CD8-positive, alpha-beta T cell (primary cell): ENCODE measurements at places on chromosomes 12 and 14.

- DNase-seq, result peak; percentile 82
These were observed 14.0 kb upstream of the RACGAP1 start for GRCh38 chr12:50039151-50039835.

GRCh38 chr12:124493809-124494750, 73.3 kb downstream of the NCOR2 start:
- DNase-seq, result no peak

DNA sequence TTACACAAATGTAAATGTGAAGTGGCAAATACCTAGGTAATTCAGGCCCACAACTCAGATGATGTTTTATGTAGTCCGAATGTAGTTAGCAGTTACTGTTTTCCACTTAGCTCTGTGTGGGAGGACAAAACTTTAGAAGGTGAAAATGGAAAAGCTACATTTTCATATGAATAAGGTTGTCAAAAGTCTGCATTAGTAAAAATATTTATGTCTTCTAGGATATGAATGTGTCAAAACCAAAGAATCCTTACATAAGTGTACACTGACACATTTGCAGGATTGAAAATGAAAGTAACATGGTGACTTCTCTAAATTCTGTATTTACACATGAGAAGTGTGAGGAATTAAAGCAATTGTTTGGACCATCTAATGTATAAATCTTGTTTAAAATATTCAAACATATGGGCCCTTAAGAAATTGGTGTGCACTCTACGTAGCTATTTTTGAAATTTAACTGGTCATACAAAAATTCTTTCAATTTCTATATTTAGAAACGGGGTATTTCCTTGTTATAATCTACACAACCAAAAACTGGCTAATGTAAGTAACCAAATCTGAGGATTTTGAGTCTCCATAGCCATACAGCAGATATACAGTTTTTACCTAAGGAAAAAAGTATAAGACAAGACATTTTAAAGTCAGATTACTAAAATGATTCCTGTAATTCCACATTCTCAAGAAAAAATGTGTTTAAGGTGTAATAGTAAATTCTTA, 5.4 kb downstream of the CDKN1B start:
- DNase-seq, result no peak

- DNase-seq, result no peak
These were observed 35.7 kb upstream of the GTF2A1 start for GRCh38 chr14:81256289-81256960.

DNA sequence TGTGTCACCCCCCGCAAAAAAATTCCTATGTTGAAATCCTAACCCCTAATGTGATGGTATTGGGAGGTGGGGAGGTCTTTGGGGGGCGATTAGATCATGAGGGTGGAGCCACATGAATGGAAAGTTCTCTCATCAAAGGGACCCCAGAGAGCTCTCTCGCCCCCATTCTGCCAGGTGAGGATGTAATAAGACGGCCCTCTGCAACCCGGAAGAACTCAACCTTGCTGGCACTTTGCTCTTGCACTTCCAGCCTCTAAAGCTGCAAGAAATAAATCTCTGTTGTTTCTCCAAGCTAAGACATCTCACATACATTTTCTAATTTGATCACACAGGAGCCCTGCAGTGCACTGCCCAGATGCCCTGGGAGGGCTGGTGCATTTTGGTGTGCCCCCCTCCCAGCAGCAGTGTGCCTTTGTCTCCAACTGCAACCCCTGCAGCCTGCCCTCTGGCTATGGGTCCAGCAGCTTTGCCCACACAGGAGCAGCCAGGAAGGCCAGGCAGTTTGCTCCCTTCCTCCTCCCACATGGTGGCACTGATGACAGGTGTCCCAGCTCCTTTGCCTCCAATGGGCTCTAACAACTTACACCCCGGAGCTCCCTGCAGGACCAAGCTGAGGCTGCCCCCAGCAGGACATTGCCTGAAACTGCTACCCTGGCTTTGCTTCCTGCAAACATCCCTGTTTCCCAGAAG, 59.3 kb downstream of the C14orf132 start:
- DNase-seq, result no peak

DNA sequence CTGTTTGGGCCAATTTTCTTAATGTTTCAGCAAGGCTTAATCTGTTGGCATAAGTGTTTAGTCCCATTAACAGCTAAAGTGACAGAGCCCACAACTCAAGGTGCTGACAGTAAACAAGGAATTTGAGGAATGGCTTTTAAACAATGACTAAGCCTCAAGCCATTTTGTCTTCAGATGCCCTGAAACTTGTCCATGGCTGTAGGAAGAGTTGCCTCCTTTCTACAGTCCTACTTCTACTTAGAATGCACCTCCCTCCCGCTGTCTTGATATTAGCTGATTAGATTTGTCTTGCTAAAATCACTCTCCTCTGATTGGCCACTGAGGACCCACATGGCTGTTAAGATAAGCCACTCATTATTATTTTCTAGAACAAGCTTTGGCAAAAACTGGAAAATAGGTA, 188.4 kb upstream of the OTX2 start:
- no peak for DNase-seq

DNA sequence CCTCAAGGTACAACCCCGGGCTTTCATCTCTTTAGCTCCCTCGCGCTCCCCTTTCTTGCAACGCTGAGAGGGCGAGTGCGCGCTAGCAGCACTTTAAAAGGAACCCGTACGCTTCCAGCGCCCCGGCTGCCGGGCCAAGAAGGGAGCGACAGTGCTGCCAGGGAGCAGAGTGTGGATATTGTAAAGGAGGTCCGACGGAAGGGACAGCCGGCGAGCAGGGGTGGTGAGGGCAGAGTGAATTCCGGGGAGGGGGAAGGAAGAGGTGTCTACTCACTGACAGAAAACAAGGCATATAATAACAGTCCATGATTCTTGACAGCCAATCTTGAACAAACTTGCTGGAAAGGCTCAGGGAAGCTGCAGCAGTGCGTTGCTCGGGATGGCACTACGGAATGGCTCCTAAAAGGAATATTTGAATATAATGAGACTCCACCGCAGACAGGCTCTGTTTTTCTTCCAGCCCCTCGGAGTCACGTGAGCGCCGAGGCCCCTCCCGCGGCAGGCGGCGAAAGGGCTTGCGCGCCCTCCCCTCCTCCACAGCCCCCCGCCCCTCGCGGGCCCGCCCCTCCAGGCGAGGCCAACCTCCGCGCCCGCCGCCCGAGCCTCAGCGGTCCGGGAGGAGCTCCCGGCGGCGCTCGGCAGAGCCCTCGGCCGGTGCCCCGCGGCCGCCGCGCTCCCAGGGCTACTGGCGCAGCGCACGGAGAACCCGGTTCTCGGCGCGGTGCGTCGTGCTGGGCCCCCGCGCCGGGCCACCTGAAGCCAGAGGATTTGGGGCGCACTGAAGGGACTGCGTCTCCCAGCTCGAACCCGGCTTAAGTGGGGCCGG, 3.4 kb downstream of the BMP4 start:
- no peak for DNase-seq

GRCh38 chr14:104680056-104680805, 9.2 kb upstream of the INF2 start:
- DNase-seq, result no peak

DNA sequence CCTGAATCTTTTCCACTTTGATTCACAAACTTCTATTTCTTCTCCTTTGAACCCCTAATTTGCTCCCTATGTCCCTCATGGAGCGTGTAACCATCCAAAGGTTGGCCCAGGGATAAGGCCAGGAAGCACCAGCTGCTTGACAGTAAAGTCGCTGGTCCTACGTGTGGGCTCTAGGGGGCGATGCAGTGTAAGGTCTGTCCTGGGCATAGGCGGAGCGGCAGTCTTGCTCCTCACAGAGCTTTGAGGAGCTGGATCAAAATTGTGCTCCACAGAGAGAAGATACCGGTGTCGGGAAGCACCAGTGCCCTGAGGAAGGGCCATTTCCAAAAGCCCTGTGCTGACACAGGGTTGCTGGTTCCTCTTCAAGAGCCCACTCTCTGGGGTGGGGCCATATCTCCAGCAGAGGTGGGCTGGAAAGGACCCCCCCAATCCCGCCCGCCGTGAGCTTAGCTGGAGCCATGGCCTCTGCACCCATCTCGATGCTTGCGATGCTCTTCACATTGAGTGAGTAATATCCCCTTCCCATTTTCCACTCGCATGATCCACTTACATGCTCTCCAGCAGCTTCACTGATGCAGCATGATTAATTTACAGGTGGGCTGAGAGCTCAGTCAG, 49.9 kb upstream of the OR4E1 start:
- DNase-seq, result no peak

DNA sequence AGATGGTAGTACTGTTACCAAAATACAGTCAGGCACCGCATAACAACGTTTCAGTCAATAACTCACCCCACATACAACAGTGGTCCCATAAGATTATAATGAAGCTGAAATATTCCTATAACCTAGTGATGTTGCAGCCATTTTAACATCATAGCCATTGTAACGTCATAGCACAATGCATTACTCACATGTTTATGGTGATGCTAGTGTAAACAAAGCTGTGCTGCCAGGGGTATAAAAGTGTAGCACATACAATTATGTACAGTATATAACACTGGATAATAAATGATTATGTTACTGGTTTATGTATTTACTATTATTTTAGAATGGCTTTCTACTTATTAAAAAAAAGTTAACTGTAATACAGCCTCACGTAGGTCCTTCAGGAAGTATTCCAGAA, 37.0 kb downstream of the GPR137C start:
- DNase-seq, result no peak

GRCh38 chr12:2439332-2440100, 355.3 kb upstream of the FKBP4 start:
- DNase-seq, result no peak

DNA sequence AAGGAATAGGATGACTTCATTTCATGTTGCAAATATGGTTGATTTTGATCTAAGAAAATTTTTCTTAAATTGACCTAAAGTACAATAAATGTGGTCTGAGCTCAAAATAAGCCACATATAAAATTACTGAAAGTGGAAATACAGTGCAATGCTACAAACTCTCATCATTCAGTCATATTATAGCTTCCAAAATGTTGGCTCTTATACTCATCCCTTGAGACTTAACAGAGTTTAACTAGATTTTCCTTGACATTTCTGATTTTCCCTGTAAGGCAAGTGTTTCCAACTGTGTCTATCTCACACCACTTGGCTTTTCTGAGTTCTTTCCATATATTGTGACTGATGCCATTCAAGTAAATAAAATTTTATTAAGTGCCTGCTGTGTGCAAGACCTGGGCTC, 123.7 kb upstream of the NTF3 start:
- DNase-seq, result no peak

- DNase-seq, result no peak
These were observed 691.4 kb upstream of the TBX3 start for GRCh38 chr12:115375186-115375991.

GRCh38 chr14:83053022-83053710, 1519.5 kb upstream of the SEL1L start:
- DNase-seq, result no peak

- DNase-seq, result no peak
These were observed 900.9 kb downstream of the FLRT2 start for GRCh38 chr14:86430853-86431252.

GRCh38 chr14:55913324-55914025, 204.7 kb upstream of the PELI2 start:
- DNase-seq, result no peak

DNA sequence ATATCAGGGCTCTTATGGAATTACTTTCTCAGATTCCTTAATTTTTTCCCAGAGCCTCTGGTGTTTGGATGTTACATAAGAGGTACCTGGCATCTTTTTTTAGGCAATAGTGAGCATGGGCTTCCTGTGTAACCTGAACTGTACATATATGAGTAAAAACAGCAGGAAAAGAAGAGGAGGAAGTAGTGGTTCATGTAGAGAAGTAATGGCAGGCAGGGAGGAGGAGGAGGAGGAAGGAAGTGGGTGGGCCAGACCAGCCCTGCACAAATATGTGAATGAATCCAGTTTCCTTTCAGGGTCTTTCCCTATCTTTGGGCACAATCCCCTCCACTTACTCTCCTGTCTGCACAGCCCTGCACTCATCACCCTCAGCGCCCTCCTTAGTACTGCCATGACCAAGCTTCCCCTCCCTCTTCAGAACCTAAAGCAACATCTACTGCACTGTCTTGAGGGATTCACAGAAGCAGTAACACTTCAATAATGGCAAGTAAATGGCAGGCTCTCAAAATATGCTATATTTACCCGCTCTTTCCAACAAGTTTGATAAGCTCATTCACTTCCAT, 40.9 kb upstream of the GSG1 start:
- DNase-seq, result no peak

DNA sequence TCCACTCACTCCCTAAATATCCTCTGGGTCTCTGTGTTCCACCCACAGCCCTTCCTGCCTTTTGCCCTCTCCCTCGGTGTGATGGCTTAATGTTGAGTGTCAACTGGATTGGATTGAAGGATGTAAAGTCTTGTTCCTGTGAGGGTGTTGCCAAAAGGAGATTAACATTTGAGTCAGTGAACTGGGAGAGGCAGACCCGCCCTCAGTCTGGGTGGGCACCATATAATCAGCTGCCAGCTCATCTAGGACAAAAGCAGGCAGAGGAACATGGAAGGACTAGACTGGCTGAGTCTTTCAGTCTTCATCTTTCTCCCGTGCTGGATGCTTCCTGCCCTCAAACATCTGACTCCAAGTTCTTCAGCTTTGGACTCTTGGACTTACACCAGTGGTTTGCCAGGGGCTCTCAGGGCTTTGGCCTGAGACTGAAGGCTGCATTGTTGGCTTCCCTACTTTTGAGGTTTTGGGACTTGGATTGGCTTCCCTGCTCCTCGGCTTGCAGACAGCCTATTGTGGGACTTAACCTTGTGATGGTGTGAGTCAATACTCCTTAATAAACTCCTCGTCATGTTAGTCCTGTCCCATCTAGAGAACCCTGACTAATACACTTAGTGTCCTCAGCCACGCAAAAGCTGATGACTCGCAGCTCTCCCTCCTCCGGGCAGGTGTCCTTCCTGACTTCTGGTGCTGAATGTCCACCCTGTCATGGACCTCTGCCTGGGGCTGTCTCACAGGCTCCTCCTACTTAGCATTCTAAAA, 5.9 kb downstream of the DGLUCY start:
- DNase-seq, result no peak

DNA sequence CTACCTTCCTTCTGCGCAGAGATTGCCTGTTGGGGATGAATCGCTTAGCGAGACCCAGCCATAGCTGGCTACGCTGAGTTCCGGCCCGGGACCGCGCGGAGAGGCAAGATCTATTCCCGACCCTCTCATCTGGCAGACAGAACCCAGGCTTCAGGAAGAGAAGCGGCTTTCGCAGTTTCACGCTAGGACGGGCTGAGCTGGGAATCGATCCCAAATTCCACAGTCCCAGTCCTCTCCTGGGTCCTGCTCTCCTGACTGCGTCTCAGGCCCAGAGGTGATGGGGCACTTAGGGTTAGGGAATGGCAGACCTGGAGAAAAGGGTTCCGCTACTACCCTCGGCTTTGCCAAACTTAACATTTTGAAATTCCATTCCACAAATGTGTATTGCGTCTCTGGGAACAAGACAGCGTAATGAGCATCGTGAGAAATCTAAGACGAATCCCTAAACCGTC, 2.8 kb downstream of the PTPN21 start:
- DNase-seq, result no peak

DNA sequence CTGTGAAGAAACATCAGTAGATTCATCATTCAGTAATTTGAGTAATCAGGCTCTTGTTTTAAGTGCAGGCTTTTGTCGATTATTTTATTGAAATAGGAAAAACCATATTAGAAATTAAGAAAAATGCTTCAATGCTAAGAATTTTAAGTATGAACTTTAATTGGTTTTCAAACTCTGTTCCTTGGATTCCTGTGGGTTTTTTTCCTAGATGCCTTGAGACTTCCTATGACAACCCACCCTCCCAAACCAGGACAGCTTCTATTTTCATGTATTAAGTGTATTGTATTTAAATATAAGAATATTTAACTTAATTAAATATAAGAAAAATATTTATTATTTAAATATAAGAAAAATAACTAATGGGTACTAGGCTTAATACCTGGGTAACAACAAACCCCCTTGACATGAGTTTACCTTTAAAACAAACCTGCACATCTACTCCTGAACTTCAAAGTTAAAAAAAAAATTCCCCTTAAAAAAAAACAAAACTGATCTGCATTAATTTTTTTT, 3.0 kb downstream of the ARHGAP5 start:
- no peak for DNase-seq
